ENCODE measurements at places on chromosomes 12 and 14. TPM values are rescaled to one million over a fixed set of nuclear protein-coding genes. Genes with fewer than 3 reads are reported as not detected.
A peak's percentile ranks its signal among the peaks of the same experiment; 100 is the strongest.

- H3K4me1 ChIP-seq: peaks cover 38% of the 10 kb centered on the region
- no peaks in the 10 kb centered on the region for H3K36me3 ChIP-seq
- peak; percentile 84 for DNase-seq
- no peaks in the 10 kb centered on the region for H3K27me3 ChIP-seq
- no peak overlapping the region for H3K4me3 ChIP-seq
These were observed 125.6 kb upstream of the NOS1 start for GRCh38 chr12:117486840-117487659.

GRCh38 chr14:65604936-65605335 lies 192.4 kb downstream of the FUT8 start:
- H3K36me3 ChIP-seq: no peaks in the 10 kb centered on the region
- no peak overlapping the region for H3K4me3 ChIP-seq
- DNase-seq: no peak
- no peaks in the 10 kb centered on the region for H3K4me1 ChIP-seq

Gene B3GNT4
- not detected for total RNA-seq

Gene GALNT8
- total RNA-seq: not detected

Gene TAS2R10
- total RNA-seq: not detected

Gene CIDEB
- total RNA-seq: 1.5 TPM

- no peak overlapping the region for H3K27ac ChIP-seq
- H3K36me3 ChIP-seq: no peaks in the 10 kb centered on the region
- no peaks in the 10 kb centered on the region for H3K27me3 ChIP-seq
- no peak for DNase-seq
- no peaks in the 10 kb centered on the region for H3K4me1 ChIP-seq
- no peak overlapping the region for H3K4me3 ChIP-seq
These were observed 79.6 kb downstream of the PLCZ1 start for GRCh38 chr12:18658179-18658578.

- H3K4me3 ChIP-seq: no peak overlapping the region
- no peaks in the 10 kb centered on the region for H3K27me3 ChIP-seq
- no peak for DNase-seq
These were observed 38.3 kb downstream of the MYO1H start for GRCh38 chr12:109386059-109386433.

GRCh38 chr12:79162948-79163347 lies 298.4 kb downstream of the SYT1 start:
- DNase-seq: no peak
- H3K4me1 ChIP-seq: no peaks in the 10 kb centered on the region
- H3K4me3 ChIP-seq: no peak overlapping the region

Gene RIN3
- total RNA-seq: 3.7 TPM

DNA sequence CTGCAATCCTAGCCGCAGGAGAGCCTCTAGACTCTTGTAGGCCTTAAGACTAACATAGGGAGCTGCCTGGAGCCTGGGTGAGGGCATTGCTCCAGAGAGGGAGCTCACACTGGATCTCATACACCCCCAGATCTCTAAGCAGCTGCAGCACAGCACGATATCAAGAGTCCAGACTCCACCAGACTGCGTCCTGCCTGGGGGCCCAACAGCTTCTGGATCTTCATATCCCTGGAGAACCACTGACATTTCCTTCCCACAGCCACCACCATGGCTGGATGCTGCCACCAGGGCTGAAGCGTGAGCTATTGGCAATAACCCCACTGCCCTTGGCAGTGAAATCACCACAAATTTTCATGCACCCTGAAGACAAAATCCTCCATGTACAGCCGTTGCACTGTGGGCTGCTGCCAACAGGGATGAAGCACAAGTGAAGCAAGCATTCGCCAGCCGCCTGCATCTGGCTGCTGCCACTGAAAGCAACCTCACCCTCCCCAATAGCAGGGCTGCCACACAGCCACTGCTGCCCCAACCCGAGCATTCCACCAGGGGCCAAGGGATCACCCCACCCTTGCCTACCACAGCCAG lies 28.2 kb downstream of the CACNA2D4 start:
- H3K4me1 ChIP-seq: no peaks in the 10 kb centered on the region
- no peaks in the 10 kb centered on the region for H3K27me3 ChIP-seq
- no peak overlapping the region for H3K4me3 ChIP-seq
- no peaks in the 10 kb centered on the region for H3K36me3 ChIP-seq
- H3K27ac ChIP-seq: no peak overlapping the region

Measured in gastrocnemius medialis (tissue), 4 donors.